Fibroblast of skin of scalp (primary cell): ENCODE measurements at places on chromosomes 2 and 18.

DNA sequence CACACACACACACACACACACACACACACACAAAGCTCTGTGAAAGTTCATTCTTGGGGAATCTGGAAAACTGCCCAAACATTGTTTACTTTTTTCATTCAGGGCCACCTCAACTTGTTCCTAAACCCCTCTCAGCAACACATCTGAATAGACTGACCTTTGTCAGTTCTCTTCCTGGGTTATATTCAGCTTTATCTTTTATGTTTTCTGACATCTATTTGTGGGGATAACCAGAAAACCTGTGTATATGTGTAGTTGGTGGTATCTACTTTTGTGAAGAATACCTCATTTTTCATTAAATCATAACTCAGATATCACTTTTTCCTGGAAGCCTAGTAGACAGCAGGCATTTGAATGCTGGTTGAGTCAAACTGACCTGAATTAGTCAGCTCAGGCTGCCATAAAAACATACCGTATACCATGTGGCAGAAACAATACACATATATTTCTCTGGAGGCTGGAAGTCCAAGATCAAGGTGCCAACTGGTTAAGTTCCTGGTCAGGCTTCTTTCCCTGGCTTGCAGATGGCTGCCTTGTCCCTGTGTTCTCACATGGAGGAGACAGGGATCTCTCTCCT lies 11.0 kb upstream of the RNF144A start:
- DNase-seq = no peak

DNA sequence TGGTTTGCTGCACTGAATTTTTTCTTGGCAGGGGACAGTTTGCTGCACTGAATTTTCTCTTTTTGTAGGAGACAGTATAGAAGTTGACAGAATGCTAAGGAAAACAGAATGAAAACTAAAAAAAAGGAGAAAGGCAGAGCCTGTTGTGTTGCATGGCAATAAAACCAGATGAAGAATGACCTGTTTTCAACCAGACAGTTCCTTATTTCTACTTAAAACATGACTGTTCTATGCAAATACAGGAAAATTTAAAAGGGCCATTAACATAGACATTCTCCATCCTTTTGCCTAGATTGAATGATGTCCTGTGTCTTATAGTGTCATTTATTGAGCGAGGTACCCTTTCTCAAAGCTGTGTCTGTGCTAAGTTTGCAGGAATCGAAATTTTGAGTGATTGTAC lies 33.3 kb downstream of the ABI2 start:
- DNase-seq = no peak

DNA sequence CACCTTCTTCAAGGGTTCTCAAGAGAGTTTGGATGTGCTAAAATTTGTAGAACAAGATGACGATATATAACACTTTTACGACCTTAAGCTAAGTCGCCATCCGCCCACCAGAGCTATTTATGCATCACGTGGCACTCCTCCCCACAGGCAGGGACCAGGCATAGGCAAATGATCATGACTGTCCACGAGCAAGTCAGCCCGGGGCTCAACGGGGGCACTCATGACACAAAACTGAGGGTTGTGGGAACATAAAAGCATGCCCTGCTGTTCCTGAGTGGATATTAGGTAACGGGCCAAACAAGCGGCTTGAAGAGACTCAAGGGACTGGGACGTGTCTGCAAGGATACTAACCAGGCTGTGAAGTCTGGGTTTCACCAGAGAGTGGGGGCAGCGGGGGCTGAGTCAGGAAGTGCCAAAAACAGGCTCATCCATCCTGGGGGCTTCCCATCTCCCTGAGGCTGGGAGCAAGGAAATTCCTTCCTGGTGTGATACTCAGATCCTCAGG lies 58.1 kb downstream of the FAM178B start:
- DNase-seq = peak; percentile 13

GRCh38 chr2:17821080-17821479 lies 4.8 kb downstream of the MSGN1 start:
- no peak for DNase-seq

- no peak for DNase-seq
Observed at GRCh38 chr18:68769461-68769860, 28.4 kb upstream of the CCDC102B start.

DNA sequence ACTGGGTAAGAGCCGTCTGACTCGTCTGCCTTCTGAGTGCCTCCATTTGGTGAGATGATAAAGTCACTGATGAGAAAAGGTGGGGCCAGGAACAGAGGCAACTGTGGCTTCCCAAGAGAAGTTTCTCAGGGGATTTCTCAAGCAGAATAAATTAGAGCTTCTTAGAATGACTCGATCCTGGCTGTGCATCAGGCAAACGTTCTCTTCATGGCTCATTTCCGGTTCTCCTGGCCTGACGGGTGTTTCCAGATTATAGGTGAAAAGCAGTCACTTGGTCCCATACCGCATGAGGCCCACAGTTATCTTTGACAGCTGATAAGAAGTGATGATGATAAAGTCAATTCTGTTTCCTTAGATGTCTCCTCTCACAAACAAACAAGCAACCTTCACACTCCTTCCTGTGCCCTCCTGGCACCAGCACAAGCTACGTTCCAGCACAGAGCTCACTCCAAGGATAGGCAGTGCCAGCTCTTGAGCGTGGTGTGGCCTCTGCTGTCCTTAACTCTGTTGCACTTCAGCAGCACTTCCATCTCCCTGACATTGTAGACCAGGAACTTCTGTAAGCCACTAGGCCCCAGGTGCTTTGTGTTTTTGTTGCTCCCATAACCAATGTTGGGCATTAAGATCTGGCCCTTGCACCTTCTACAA lies 37.8 kb upstream of the KCNF1 start:
- no peak for DNase-seq

- DNase-seq = peak; percentile 53
Observed at GRCh38 chr2:199659207-199659606, 191.8 kb downstream of the FTCDNL1 start.

- no peak for DNase-seq
Observed at GRCh38 chr2:9439536-9439935, 16.1 kb downstream of the CPSF3 start.

DNA sequence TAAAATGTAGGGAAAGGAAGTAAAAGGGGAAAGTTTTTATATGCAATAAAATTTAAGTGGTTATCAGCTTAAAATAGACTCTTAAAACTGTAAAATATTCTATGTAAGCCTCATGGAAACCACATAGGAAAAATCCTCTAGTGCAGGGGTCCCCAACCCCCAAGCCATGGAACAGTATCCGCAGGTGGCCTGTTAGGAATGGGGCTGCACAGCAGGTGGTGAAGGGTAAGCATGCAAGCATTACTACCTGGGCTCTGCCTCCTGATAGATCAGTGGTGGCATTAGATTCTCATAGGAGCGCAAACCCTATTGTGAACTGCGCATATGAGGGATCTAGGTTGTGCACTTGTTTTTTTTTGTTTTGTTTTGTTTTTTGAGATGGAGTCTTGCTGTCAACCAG lies 1409.3 kb upstream of the CDH2 start:
- DNase-seq = no peak

DNA sequence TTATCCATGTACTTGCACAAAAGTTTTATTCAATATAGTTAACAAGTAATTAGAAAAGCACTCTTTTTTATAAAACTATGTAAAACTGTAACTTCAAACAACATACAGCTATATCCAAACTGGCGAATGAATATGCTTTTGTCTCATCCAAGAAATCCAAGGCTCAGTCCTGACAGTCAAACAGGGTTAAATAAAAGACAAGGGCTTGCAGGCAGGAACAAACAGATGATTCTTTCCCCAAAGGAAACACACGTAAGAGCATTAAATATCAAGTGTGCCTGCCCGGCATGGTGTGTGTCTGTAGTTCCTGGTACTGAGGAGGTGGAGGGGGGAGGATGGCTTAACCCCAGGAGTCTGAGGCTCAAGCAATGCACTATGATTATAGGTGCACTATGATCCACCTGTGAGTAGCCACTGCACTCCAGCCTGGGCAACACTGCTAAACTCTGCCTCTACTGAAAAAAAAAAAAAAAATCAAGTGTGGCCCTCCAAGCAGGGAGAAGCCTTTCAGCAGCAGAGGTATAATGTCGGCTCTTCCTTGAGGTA lies 171.3 kb downstream of the DLGAP1 start:
- DNase-seq = no peak

DNA sequence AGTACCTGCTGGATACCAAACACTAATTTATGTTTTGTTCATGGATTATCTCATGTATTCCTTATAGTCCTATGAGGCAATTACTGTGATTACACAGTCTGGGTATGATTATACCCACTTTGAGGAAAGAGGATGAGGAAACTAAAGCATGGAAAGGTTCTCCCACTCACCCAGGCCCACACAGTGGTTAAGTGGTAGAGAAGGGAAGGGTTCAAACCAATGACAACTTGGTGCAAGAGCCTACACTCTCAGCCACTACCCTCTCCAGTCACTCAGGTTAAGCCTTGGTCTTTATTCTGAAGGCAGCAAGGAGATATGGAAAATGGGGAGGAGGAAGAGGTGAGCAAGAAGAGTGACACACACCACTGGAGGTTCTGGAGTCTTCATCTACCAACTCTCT lies 64.5 kb upstream of the PPP1CB start:
- DNase-seq = no peak

GRCh38 chr2:120053891-120054290 lies 41.0 kb downstream of the EPB41L5 start:
- peak; percentile 26 for DNase-seq

DNA sequence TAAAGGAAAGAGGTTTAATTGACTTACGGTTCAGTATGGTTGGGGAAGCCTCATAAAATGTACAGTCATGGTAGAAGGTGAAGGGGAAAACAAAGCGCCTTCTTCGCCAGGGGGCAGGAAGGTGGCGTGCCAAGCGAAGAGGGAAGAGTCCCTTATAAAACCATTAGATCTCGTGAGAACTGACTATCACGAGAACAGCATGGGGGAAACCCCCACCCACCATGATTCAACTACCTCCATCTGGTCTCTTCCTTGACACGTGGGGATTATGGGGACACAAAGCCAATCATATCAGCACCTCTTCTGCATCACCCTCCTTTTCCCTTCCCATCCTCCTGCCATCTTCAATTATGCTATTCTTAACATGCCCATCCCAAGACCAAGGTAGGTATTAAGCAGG lies 29.9 kb upstream of the TANK start:
- DNase-seq = no peak
